Activated naive CD4-positive, alpha-beta T cell (primary cell): ENCODE measurements at places on chromosomes 5 and 9.

GRCh38 chr9:104944871-104945270, 16.9 kb upstream of the ABCA1 start:
- DNase-seq = no peak

DNA sequence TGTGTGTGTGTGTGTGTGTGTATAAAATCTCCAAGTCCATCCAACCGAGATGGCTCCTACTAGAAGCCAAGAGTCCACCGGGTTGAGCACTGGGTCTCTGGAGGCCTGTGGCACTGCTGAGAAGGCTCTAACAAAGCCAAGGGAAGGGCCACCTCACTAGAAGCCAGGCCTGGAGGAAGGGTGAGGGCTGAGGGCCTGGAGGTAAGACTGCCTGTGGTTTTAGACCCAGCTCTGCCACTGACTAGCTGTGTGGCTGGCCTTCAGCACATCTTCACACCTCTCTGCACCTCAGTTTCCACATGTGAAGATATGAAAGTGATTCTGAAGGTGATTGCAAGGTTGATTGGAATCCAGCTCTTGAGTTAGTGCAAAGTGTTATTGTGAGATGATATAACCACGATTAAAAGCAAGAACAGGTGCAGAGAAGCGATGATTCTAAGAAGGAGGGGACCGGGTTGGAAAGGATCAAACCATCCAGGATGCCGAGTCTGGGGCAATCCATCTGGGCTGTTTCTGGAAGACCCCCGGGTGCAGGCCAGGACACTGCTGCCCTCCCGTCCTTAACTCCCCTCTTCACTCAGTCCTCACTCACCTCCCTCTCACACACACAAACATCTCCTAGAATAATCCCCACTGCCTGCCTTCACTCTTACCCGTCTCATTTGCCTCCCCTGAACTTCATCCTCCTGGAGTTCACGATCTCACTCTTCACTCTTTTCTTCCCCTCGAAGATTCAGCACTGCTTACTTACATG, 2.3 kb downstream of the IL4 start:
- no peak for DNase-seq

- no peak for DNase-seq
These were observed 2.9 kb downstream of the SLC6A18 start for GRCh38 chr5:1228120-1228519.

DNA sequence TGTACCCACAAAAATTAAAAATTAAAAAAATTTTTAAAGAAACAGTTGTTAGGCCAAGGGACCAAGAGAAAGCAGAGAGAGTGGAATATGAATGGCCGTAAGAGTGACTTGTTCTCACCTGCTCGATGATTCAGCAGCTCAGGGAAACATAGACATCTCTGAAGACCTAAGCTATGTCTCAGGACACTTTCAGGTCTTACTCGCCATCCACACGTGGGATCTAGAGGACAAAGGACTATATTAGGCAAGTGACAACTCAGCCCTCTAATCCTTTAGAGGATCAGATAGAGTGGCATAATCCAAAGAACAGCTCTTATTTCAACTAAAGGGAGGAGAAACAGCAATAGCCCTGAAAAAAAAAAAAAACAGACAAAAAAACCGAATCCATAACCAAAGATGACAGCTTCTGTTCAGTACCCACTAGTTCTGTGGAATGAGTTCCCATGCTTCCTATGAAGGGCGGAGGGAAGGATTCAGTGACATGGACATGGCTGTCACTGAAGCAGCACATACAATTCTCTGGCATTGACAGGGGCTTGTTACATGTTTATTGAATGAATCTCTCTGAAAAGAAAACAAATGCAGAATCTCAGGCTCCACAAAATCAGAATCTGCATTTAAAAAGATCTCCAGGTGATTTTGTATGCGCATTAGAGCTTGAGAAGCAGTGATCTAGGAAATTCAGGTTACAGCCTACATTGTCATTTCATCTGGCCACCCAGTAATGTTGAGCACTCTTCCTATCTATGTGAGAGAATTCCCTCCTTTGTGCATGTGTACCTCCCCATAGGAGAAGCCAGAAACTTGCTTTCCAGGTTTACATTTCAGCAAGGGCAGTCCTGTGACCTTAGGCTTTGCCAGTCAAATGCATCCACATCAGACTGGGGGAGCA, 96.0 kb downstream of the KIAA1958 start:
- no peak for DNase-seq

- DNase-seq = no peak
These were observed 271.2 kb upstream of the TMEM161B start for GRCh38 chr5:88539693-88540365.

DNA sequence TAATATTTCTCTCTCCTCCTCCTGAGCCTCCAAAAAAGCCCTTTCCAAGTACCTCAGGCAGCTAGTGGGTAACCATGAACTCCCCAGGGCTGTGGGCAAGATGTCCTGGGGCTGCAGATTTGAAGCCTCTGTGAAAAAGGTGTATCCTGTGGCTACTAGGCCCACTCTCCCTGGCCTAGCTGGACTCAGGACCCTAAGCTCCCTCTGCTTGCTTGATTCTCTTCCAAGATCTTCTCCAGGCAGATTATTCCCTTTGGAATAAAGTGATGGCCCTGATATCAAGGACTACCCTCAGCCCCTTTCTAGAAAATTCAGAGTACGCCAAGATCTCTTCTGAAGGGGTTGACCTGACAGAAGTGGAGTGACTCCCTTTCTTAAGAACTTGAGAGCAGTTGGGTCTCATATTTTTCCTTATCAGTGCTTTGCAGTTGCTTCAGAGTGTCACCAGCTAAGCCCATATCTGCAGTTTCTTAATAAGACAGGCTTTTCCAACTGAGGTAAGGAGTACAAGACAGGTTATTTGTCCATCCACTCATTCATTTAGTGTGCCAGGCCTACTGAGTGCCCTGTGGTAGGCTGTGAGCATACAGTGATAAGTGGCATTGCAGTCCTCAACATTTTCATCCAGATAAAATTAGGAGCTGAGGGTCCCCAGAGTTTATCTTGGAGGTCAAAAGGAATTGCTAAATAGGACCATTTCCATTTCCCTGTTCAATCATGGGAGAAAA, 42.5 kb downstream of the CYSTM1 start:
- no peak for DNase-seq

- no peak for DNase-seq
These were observed 107.6 kb downstream of the PLPP1 start for GRCh38 chr5:55427157-55427556.

DNA sequence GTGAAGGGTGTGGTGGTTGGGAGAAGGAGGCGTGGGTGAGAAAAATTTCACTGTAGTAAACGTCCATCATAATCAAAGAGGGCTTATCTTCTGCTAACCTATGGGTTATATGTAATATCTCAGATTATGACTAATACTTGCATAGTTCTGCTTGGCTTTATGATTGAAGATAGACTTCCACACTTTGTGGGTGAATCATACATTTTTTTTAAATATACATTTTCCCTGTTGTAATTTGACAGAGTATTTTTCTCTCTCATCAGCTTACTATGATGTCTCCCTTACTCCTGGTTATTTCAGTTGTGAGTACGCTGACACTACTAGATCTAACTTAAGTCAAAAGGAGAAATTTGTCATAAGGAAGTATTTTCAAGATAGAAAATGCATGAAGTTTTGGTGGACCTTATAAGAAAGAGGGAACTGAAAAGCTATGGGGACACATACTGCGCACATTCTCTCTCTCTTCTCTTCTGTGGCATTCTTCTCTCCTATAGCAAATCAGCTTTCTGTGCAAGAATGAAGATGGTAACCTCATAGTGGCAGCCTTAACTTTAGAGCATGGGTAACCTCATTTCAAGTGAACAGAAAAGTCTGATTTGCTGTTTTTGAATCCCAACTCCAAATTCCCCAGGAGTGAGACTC, 4.9 kb upstream of the JAK2 start:
- DNase-seq = no peak

- no peak for DNase-seq
These were observed 27.0 kb upstream of the FREM1 start for GRCh38 chr9:14937216-14937615.

- DNase-seq = no peak
These were observed 150.0 kb downstream of the NTRK2 start for GRCh38 chr9:84819491-84819991.

DNA sequence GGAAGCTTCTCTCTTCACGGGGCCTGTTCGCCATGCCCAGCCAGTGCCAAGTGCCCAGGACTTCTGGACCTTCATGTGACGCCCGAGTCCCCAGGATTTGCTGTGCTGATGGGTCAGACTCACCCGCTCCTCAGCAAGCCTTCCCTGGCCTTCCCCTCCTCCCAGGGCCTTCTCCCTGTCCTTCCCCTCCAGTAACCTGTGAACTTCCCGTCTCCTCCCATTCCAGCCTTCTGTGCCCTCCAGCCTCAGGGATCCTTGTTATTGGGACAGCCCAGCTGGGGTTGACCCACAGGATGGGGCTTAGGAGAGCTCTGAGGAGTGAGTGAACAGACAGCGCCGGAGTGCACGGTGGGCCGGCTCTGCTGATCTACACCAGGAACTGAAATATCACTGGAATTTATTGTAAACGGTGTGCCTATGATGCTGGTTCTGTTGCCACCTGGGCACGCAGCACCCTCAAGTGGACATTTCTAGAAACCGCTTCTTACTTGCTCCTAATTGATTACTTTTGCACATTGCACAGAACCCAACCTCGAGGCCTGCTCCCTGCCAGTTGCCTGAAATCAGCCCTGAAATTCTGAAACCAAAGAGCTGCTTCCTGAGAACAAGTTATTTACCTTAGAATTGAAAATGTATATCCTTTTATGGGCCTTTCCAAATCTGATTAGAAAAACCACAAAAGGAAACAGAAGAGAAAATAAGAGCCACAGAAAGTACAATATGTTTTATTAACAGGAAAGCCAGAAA, 1.5 kb downstream of the SPAAR start:
- DNase-seq = no peak

GRCh38 chr5:142719836-142720370, 34.0 kb upstream of the FGF1 start:
- no peak for DNase-seq

DNA sequence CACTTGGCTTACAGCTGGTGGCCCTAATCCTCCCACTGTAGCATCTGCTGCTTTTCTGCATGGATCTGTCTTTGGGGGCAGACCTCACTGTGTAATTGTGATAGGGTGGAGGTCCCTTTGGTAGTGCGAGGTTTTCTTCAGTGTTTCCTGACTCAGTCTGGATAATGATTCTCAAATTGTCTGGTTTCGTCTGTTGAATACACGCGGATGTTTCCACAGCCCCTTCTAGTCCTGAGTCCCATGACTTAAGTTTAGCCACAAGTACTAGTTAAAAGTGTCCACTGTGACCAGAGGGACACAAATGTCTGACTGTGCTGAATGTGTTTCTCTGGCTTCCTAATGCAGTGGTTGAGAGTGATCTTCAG, 70.5 kb downstream of the LMNB1 start:
- no peak for DNase-seq

- DNase-seq = no peak
These were observed 26.0 kb downstream of the BASP1 start for GRCh38 chr5:17243287-17244063.

DNA sequence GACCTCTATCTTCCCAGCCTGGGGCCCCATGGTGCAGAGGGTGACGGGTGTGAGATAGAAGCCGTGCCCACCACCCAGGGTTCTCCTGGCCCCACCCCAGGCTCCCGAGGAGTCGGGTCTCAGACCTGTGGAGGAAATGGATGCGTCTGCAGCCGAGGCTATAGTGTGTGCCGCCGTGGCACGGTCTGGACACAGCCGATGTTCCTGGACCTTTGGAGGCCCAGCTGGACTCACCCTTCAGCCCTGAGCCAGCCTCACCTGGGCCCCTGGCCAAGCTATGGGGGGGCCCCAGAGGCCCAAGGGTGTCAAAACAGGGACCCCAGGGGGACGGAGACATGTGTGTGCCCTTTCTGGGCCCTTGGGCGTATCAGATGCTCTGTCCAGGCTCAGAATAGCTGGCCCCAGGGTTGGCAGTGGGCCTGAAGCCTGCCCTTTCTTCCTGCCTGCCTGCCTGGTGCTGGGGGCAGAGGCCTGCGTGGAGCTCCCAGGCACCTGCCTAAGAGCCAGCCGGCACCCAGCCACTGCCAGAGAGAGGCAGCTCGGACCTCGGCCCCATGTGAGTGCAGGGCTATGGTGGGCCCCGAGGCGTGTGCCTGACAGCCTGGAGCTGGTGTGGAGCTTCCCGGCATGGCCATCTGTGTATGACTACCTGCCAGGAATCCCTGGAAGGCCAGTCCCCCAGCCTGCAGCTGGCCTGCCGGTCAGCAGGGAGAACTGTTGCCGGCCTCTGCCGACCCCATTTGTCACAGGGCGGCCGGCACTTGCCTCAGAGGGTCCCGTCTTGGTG, 41.8 kb downstream of the KCNT1 start:
- no peak for DNase-seq

DNA sequence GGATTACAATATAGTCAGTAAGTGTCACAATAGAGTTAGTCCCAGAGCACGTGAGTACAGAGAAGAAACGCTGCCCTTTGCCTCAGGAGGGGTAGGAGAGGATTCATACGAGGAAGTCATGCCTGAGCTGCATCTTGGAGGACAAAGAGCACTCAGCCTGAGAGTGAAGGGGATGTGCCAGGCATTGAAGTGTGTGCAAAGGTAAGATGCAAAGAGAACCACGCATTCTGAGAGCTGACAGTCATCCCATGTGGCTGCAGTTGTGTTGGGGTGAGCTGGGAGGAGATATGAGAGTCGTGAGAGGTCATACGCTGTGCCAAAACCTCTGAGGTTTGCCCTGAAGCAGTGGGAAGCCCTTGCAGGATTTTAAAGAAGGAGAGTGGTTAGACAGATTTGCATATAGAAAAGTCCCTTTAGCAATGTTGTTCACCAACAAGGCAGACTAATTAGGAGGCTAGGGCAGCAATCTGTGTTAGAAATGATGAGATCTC, 97.5 kb downstream of the PIP5K1B start:
- DNase-seq = no peak

DNA sequence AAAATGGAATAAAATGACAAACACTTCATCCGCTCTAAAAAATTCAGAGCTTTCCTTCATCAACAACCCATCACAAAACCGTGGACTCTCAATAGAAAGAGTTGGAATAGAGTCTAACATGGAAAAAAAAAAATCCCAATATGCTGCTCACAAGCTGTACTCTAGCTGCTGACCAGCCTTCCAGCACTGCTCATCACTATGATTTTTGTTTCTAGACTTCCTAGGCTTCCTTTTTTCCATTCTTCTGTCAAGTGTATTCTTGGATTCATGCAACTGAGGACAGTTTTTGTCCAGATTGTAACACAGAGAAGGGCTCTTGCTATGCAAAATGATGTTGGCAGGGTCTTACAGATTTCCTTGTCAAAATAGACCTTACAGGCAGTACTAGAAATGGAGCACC, 34.5 kb downstream of the RFK start:
- no peak for DNase-seq

DNA sequence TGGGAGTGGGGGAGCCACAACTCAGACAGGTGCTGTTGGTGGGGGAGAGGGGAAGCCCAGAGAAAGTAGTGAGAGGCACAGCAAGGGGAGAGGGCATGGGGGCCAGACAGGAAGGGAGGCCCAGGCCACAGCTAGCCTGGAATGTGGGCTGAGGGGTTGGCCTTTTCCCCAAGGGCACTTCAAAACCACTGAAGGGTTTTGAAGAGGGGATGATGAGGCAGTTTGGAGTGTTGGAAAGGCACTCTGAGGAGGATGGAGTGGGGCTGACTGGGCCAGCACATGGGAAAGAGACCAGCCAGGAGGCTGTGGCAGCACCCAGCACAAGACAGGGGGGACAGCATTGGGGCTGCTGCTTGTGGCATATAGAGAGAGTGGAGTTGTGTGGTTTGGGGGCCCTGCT, 3.8 kb downstream of the PSD2 start:
- no peak for DNase-seq
